ENCODE measurements at places on chromosomes 11 and 22.
A peak's percentile ranks its signal among the peaks of the same experiment; 100 is the strongest.

GRCh38 chr11:119202554-119202953 is 3.6 kb upstream of the CBL start:
- DNase-seq, result no peak

GRCh38 chr22:45934659-45935341 is 42.2 kb downstream of the WNT7B start:
- no peak for DNase-seq

DNA sequence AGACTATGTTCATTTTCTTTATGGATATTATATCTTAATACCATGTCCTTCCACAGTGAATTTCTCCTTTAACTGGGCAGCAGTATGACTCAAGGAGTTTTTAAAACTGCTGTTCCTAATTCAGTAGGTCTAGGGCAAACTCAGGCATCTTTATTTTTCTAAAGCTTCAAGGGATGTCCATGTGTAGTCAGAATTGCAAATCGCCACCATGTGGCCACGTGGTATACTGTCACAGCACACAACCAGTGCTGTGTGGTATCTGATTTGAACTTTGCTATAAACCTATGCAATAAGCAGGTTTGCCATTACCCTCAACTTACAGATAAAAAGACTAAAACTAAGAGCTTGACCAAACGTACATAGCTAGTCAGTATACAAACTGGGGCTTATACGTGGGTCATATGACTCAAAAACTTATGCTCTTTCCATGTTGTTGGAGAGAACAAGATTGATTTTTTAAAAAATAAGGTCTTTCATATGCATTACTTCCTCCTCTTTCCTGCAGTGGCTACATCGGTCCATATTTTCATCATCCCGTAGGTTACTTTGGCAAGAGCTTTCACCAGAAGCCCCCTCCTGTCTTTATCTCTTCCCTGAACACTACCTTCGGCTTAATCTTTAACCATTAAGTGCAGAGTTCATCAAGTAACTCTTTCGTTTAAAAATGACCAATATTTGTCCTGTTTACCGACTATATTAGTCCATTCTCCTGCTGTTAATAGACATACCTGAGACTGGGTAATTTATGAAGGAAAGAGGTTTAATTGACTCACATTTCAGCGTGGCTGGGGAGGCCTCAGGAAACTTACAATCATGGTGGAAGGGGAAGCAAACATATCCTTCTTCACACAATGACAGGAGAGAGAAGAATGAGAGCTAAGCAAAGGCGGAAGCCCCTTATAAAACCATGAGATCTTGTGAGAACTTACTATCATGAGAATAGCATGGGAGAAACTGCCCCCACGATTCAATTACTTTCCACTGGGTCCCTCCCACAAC is 8.0 kb upstream of the HTATIP2 start:
- DNase-seq, result peak; percentile 32

DNA sequence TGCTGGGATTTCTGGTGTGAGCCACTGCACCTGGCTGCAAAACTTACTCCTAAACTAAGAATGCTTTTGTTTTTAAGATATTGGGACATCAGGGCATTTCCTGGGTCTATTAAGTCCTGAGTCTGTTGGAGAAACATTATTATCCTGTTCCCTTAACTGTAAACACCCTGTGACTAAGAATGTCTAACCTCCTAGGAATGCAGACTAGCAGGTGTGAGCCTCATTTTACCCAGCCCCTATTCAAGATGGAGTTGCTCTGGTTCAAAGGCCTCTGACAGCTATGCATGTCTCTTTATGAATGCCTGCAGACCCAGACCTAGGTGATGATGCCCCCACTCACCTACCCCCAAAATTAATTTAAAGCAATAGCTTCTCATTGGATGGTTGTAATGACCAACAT is 46.2 kb downstream of the DEPDC5 start:
- no peak for DNase-seq

- no peak for DNase-seq
These were observed 97.2 kb downstream of the SERGEF start for GRCh38 chr11:17915500-17916143.

DNA sequence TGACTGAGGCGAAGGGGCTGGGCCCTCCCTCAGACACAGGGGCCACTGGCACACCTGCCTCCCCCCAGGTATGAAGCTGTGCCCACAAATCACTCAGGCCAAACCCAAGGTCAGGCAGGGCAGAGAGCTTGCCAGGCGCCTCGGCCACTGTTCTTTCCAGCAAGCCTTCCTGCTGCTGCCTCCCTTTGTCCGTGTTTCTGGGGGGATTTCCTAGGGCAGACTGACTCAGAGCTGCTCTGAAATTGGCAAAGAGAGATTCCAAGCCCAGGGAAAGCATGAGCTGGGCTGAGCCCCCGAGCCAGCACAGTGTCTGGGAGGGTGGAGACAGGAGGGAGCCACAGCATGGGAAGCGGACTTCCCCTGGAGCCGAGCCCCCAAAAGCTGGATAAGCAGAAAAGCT is 33.2 kb downstream of the PPP2R1B start:
- DNase-seq, result no peak

- no peak for DNase-seq
These were observed 87.5 kb downstream of the ENTHD1 start for GRCh38 chr22:39806109-39806508.

GRCh38 chr11:46577058-46577457 is 16.8 kb downstream of the AMBRA1 start:
- no peak for DNase-seq

- no peak for DNase-seq
These were observed 1256.7 kb downstream of the LRRC4C start for GRCh38 chr11:40202589-40203270.

GRCh38 chr22:40635940-40636379 is 559 bp downstream of the MRTFA start:
- DNase-seq, result no peak

- DNase-seq, result peak; percentile 21
These were observed 64.1 kb downstream of the SLC1A2 start for GRCh38 chr11:35355102-35355749.

DNA sequence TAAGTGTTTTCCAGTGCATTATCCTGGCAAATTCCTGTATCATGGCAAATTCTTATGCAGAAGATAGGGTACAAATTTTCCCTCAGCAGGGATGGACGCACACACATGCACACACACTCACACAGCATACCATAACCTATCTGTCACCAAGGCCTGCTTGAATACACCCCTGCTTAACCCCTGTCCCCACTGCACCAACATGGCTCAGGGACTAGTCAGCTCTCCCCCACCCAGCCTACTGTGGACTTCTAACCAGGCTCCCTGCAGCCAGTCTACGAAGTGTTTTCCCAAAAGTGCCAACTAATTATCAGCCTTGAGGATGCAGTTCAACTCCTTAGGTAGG is 63.1 kb downstream of the RAB30 start:
- DNase-seq, result no peak

DNA sequence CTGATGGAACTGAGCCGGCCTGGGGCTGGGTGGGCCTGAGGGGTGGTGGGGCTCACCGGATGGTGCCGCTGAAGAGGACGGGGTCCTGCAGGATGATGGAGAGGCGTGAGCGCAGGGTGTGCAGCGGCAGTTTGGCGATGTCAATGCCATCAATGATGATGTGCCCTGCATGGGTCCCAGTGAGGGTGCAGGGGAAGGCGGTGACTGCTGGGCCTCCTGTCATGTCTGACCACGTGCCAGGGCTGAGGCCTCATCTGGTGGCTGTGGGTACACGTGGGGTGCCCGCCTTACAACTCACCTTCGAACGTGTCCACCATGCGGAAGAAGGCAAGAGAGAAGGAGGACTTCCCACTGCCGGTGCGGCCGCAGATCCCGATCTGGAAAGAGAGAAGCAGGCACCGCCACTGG is 7.1 kb upstream of the KCNJ11 start:
- DNase-seq, result peak; percentile 2

GRCh38 chr11:18329196-18329870 is 7.0 kb downstream of the GTF2H1 start:
- peak; percentile 15 for DNase-seq

- DNase-seq, result no peak
These were observed 1.4 kb upstream of the BATF2 start for GRCh38 chr11:64998141-64998540.

GRCh38 chr11:118232659-118233058 is 7.8 kb upstream of the JAML start:
- DNase-seq, result no peak

- DNase-seq, result no peak
These were observed 3.3 kb upstream of the RCN1 start for GRCh38 chr11:32087597-32087996.

DNA sequence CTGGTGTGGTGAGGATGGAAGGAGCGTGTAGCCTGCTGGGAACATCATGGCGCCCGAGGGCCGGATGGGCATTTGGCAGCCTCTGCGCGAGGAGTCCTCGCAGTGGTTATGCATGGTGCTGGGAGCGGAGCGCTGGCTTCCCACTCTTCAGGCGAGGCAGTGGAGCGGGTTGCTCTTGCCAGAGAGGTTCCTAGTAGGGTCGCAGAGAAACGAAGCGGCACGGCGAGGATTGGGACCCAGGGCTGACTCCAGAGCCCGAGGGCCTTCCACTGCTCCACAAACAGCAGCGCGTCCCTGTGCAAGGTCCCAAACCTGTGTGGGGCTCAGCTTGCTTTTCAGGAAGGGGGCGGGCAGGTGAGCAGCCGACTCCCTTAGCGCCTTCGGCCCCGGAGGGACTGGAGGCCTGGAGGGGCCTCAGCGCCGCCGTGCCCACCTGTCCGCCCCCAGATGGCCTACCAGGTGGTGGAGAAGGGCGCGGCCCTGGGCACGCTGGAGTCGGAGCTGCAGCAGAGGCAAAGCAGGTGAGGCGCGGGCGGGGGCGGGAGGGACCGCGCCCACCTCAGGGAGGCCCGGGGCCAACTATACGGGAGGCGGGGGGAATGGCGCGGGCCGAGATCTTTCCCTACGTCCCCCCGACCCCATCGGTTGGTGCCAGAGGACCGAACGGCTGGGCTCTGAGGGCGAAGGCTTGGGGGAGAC is 7.2 kb downstream of the ATG16L2 start:
- no peak for DNase-seq

DNA sequence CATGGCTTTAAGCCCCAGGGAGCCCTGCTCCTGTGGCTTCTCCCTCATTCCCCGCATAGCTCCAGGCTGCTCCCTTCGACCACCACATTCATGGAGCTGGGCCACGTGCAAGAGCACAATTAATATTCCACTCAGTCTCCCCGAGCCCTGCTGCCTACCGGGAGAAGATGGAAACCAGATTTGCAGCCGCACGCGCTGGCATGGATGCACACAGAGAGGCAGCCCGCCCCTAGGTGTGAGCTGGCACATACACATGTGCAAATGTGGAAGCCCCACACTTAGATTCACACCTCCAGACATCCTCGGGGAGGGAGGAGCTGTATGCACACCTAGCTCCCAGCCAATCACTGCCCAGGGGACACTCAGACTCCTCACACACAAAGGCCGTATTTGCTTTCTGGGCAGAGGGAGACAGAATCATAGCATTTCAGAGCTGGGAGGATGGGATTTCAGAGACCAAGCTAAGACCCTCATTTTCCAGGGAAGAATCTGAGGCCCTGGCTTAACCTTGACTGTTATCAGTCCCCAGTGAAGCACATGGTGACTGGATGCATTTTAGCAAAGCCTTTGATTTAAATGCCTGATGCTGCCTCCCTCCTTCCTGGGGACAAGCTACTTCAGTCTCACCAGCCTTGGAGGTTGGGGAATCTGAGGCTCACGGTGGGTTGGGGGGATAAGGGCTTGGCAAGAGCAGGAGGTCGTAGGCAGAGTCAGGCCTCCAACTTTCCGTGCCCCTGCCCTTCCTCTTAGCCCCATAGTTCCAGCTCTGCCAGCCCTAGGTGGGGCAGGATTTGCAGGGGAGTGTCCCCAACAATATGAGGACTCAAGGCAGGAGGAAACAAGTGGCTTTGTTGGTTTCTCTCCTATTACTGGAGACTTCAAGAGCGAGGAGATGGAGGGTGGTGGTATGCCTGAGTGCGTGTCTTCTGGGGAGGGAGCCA is 5.3 kb upstream of the CREB3L1 start:
- DNase-seq, result no peak

DNA sequence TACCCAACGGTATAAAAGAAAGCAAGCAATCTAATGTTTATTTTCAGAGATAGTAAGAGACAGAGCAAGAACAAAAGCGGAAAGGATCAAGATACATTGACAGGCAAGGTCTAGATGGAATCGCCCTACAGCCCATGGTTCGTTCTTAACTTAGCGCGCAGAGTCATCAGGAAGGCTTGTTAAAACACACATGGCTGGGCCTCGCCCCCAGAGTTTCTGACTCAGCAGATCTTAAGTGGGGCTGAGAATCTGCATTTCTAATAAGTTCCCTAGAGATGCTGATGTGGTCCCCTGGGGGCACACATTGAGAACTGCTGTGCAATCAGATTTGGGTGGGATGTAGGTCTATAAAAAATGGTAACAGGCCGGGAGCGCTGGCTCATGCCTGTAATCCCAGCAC is 35.8 kb upstream of the CHRM4 start:
- no peak for DNase-seq

DNA sequence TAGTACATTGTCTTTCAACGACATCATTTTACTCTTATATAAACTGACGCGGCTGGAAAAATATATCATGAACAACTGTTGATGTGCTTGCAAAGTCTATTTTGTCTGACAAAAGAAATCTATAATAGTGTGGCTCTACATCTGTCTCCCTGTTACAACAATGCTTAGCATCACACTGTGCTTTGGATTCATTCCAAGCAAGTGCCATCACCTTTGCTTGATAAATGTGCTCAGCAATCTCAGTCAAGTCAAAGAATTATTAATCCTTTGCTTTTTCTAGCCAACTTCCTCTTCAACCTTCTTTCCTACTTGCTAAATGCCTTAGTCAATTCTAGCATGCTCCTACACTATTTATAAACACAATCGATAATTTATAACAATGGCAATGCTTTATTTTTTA is 140.5 kb downstream of the FCHSD2 start:
- no peak for DNase-seq

- no peak for DNase-seq
These were observed 5.6 kb upstream of the MPEG1 start for GRCh38 chr11:59218319-59218718.

DNA sequence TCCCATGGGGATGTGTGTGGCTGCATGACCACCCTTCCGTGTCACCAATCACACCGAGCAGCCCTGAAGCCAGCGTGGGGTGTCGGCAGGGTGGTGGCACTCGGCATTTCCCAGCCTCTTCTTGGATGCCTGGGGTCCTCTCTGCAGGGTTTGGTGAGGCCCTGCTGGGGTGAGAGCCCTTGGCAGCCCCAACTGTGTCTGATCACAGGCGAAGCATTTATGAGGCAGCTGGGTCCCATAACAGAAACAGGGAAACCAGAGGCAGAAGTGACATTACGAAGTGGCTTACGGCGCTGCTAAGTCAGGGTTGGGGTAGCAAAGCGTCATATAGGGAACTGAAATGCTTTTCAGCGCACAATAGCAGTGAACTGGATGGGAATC is 92.3 kb upstream of the SEPTIN5 start:
- peak; percentile 58 for DNase-seq

GRCh38 chr11:17343907-17344306 is 7.7 kb upstream of the NCR3LG1 start:
- DNase-seq, result no peak

DNA sequence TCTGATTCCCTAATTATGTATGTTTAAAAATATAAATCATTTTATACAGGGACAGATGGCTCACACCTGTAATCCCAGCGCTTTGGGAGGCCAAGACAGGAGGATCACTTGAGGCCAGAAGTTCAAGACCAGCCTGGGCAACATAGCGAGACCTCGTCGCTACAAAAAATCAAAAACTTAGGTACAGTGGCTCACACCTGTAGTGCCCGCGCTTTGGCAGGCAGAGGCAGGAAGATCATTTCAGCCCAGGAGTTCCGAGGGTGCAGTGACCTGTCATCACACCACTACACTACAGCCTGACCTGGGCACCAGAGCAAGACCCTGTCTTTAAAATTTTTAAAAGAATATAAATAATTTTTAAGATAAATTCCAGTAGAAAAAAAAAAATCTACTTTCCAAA is 11.5 kb downstream of the RRAS2 start:
- no peak for DNase-seq
